ENCODE measurements at places on chromosomes 6 and 20.

GRCh38 chr6:154481521-154482013, 28.9 kb downstream of the CNKSR3 start:
- no peak for DNase-seq

GRCh38 chr6:157763904-157764177, 59.2 kb upstream of the SNX9 start:
- no peak for DNase-seq

- no peak for DNase-seq
Observed at GRCh38 chr20:62454904-62455636, 20.7 kb downstream of the GATA5 start.

DNA sequence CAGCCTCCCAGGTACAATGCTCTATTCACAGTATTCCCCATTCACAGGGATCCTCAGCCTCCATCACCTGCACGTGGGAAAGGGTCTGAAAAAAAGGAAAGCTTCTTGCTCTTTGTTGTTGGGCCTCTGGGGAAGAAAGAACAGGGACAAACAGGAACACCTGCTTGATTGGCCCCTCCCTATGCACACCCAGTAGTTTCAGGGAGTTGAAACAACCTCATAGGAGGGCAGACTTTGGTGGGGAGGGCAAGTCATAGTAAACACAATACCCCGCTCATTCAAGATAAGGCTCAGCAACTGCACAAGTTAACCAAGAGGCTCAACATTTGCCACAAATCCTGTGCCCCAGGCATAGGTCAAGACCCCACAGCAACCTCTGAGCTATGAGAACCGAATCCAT, 1.7 kb downstream of the GHRH start:
- no peak for DNase-seq

All from CD8-positive, alpha-beta T cell (primary cell).